Foreskin keratinocyte (primary cell): ENCODE measurements at places on chromosomes 6 and 20. TPM values are rescaled to one million over a fixed set of nuclear protein-coding genes. Genes with fewer than 3 reads are reported as not detected.

GRCh38 chr6:75893776-75894152 is 144.7 kb downstream of the MYO6 start:
- DNase-seq: no peak

- DNase-seq: no peak
Measured at GRCh38 chr6:122449069-122449468, 22.5 kb downstream of the SERINC1 start.

DNA sequence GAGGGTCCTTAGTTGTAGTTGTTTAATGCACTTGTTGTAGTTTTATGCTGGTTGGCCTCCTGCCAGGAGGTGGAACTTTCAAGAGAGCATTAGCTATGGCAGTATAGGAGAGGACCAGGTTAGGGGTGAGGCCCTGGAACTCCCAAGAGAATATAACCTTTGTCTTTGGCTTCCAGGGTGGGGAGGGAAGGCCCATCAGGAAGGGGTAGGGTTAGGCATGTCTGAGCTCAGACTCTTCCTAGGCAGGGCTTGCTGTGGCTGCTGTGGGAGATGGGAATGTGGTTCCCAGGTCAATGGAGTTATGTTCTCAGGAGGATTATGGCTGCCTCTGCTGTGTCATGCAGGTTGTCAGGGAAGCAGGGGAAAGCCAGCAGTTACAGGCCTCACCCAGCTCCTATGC is 20.0 kb upstream of the GABRR1 start:
- no peak for DNase-seq

- DNase-seq: no peak
Measured at GRCh38 chr6:39102821-39103136, 12.2 kb downstream of the SAYSD1 start.

DNA sequence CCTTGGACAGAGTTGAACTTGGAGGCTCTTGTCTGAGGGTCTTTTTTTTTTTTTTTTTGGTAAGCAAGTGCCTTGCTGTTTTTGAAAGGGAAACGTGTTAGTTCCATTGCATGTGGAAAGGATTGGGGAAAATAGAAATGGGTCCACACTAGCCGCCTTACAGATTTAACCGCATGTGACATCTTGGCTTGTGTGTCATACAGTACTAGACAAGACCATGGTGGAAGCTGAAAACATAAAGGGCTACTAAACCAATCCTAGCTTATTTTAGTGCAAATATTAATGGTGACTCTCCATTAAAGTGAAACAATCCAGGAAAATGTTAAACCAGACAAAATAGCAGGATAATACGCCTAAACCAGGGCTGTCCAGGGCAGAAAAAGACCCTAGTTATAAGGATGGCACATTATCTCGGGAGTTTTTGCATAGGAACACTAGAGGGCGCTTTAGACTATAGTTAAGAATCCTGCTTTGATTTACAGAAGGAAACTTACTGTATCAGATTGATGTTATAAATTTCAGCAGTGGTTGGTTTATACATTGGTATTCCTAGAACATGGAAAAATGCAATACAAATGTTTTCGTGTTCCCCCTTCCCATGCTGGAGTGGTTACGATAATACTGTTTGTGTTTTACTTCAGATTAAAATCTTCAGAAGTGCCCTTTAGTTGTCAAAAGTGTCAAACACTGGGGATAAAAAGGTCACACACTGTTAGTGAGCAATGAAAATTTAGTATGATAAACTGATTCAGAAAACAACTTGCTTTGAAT is 59.8 kb upstream of the DEK start:
- peak; percentile 42 for DNase-seq

GRCh38 chr6:13327691-13328075 is 654 bp downstream of the TBC1D7 start:
- DNase-seq: no peak

- no peak for DNase-seq
Measured at GRCh38 chr6:14787250-14787649, 458.6 kb upstream of the JARID2 start.

DNA sequence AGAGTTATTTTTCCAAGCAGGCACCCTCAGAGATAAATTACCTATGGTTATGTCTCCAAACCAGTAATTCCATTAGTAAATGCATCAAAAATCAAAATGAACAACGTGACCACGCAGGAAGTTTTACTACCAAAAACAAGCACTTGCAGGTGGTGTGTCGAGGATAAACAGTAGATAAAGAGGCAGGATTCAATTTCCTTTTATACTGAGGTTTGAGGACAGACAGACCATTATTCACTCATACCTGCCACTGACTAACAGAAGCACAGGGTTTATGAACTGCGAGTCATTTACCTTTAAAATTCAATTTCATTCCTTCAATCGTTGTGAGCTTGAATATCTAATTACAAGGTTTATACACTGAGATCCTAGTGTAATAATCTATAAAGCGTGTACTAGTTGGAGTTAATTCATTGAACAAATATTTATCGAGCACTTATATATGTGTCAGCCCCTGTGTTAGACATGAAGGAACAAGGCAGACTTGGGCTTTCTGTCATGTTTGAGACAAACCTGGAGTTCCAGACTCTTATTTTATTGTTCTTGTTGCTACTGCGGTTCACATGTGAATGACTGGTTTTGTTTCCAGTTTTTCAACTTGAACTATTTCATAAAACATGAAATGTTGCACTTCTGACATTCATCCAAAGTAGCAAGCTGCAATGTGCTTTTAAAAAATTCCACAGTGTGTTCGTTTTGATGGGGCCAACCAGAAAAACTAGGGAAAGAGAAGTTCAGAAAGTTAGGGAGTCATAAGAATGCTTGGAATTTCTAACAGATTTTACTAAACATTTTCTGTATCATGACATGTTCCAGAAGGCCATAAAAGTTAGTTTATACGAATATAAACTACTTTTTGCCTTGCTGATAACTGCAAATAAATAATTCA is 205.6 kb downstream of the UST start:
- DNase-seq: peak; percentile 36

DNA sequence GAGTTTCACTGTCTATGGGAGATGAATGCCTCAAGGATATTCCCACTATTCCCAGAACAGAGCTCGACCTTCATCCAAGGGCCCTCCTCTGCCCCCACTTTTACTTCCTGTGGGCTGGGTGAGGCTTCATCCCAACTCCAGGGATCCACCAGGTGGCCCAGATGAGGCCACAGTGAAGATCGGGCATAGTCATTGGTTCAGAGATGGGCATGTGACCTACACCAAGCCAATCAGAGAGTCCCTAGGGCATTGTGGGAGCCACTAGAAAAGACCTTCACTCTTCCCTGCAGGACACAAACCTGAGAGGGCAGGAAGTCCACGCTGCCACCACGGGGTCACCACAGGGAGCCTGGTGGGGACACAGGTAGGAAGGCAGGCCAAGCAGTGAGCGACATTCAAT is 72.9 kb upstream of the SLC22A16 start:
- DNase-seq: no peak

- DNase-seq: peak; percentile 60
Measured at GRCh38 chr6:106872049-106872448, 102.5 kb downstream of the CD24 start.

- peak; percentile 45 for DNase-seq
Measured at GRCh38 chr6:21999012-21999528, 297.8 kb downstream of the PRL start.

- no peak for DNase-seq
Measured at GRCh38 chr20:1061484-1062221, 56.7 kb upstream of the PSMF1 start.

DNA sequence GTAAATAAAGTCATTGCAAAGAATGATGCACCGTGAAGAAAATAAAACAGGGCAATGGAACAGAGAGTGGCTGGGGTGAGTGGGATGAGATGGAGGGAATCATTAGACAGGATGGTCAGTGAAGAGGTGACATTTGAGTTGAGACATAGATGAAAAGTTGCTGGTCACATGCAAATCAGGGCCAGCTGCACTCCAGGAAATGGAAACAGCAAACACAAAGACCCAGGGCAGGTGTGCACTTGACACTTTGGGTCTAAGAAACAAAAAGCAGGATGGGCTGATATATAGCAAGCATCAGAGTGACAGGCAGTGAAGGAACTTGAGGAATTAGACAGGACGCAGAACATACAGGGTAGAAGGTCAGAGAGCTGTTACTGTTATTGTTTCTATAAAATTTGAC is 171.5 kb upstream of the RIPOR2 start:
- DNase-seq: no peak

GRCh38 chr6:3926150-3926482 is 76.9 kb downstream of the FAM50B start:
- DNase-seq: no peak

- DNase-seq: no peak
Measured at GRCh38 chr6:13280254-13280653, 48.1 kb downstream of the TBC1D7 start.

DNA sequence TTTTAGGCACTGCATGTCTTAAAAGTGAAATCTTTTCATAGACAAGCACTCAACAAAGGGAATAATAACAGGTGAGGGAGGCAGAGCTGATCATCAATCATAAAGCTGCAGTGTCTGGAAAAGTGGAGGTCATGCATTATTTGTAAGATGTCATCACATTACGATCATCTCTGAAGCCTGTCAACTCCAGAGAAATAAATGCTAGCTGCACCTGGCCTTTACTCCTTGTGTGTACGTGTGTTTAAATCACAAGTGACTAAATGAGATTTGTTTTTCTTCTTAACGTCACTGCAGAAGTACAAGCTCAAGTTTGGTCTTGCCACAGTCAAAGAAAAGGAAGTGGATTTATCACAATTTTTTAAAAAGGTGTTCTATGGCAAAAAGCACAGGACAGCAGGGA is 275.5 kb upstream of the SGK1 start:
- DNase-seq: peak; percentile 83

DNA sequence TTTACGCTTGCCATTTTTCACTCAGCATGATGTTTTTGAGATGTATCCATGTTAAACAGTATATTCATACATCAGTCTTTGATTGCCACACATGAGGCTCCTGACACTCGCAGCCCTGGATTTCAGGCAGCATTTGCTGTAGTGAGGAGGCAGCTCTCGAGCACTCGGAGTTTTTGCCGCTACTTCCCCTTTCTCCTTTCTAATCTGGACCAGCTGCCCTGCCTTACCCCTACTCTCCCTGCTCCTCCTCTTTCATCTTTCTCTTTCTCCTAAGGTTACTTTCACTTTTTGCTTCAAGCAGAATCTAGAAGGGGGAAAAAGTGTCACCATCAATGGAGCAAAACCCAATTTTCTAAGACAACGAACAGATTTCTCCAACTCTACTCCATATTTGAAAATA is 5.9 kb upstream of the CST3 start:
- no peak for DNase-seq

DNA sequence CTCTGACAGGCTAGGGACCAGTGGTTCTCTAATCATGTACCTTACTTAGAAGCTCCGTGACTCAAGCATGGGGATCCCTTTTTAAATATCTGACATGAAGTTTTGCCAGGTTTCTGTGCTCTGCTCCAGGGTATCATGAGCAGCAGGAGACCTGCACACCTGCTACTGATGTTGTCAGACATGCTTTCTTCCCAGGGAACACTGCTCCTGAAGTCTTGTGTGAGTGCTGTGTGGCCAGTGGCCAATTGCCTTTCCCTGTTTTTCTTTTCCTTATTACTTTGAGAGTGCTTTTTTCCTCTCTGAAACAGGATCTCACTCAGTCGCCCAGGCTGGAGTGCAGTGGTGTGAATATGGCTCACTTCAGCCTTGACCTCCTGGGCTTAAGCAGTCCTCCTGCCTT is 26.4 kb downstream of the SLX4IP start:
- no peak for DNase-seq

DNA sequence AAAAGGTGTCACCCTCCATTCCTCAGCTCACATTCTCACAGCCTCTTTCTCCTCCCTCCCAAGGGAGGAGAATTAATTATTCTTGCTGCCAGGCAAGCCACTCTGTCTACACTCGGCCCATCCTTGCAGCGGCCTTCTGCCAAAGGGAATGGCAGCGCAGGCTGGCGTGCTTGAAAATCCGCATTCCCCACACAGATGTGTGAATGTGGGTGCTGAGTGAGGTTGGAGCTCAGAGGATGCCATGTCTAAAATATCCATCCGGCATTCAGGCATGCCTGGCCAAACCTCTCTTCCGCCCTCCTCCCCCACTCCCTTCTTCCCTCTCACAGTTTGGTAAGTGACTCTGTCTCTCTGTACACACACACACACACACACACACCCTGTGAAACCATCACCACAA is 27.7 kb downstream of the PNPLA1 start:
- DNase-seq: no peak

DNA sequence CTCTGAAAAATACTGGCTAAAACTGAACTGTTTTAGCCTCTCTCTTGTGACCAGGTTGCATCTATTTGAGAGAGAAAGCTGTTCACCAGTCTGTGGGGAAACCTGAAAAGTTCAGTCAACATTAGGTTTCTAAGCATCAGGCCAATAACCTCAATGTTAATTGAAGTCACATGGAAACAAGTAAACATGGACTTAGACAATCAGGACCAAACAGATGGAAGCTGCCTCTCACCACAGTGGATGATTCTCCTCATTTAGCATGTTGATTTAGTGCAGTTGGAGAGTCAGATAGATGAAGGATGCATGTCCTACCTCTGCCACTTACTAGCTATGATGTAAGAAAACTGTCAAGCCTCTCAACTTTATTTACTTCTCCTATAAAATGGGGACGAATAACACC is 18.2 kb downstream of the SCGN start:
- DNase-seq: no peak

GRCh38 chr20:5870568-5870981 is 79.8 kb downstream of the TRMT6 start:
- DNase-seq: peak; percentile 49

GRCh38 chr20:25042531-25043498 is 15.1 kb downstream of the ACSS1 start:
- DNase-seq: no peak

DNA sequence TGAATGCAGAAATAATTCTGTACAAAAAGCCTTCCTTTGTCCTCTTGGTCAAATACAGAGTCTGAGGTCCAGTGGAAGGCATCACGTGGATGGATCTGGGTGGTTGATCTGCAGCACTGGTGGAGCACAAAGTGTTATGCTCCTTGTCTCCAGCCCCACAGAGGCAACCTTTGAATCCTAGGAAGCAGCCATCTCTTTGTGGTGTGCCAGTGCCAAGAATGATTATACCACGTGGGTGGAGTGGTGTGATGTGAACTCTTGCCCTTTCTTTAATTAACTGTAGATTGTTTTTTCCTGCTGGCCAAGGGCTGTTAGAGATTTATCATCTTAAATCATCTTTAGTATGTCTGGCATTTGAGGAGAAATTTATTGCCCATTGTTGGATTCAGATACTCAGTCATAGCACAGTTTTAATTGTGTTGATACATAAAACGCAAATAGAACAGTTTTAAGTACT is 31.1 kb downstream of the NCOA7 start:
- no peak for DNase-seq

GRCh38 chr20:43096931-43097260 is 92.8 kb downstream of the PTPRT start:
- no peak for DNase-seq

- DNase-seq: no peak
Measured at GRCh38 chr20:63351811-63352591, 9.1 kb downstream of the CHRNA4 start.

Gene RAE1
- total RNA-seq: 34.1 and 35.0 TPM in 2 replicates

Gene PTCHD4
- 0.20 and 0.25 TPM in 2 replicates for total RNA-seq

Gene CCN6
- 0.11 and 0.37 TPM in 2 replicates for total RNA-seq

Gene CNBD2
- 1.4 and 1.8 TPM in 2 replicates for total RNA-seq

Gene RNGTT
- total RNA-seq: 16.4 and 16.6 TPM in 2 replicates

Gene SGK2
- 0.04 and 0.20 TPM in 2 replicates for total RNA-seq

Gene PTCRA
- total RNA-seq: not detected in 2 replicates

Gene FAM162B
- not detected in 2 replicates for total RNA-seq

Gene BPHL
- 13.1 and 13.2 TPM in 2 replicates for total RNA-seq

Gene ERVFRD-1
- not detected in 2 replicates for total RNA-seq

Gene ANGPT4
- total RNA-seq: not detected in 2 replicates

Gene GPLD1
- 0.03 and 0.07 TPM in 2 replicates for total RNA-seq

Gene EFCAB8
- not detected in 2 replicates for total RNA-seq
